GM20000 (cell line): ENCODE measurements at places on chromosomes 3 and 15.

DNA sequence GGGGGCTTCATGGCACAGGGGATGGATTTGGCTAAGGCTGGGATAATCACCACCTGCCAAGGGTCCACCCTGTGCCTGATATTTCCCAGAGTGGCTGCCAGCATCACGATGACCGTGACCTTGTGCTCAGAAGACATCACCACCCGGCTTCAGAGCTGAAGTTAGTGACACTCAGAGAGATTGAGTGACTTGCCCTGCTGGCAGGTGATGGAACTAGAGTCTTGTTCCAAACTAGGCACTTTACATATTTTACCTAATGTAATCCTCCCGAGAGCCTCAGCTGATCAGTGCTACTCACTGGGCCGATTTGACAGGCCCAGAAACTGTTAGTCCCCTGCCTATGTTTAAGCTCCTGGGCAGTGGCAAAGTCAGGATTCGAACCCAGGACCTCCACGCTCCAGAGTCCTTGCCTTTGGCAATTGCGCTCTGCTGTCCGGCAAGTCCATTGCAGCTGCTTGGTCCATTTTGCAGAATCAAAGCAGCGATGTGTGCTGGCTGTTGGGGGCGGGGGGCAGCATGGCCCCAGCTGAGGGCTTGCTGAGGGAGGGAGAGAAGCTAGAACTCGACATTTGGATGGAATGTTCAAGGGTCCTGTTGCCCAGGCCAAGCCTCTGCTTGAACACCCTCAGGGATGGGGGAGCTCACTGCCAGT lies 74.8 kb upstream of the GATA2 start:
- DNase-seq: no peak

DNA sequence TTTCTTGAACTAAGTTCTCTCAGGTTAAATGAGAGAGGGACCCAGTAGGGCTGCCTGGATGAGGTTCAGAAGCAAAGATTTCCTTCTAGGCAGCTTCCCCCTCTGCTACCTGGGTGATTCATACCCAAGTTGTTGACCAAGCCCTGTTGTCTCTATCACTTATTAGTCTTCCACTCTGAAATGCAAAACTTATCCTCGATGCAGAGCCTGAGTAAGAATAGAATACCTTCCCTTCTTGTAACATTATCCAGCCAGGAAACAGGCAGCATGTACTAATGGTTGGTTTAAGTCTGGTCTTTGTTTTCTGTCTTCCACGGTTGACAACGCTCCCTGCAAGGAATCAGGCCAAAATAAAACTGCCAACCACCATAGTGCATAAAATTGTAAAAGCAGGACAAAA lies 377.3 kb downstream of the MECOM start:
- no peak for DNase-seq

- no peak for DNase-seq
Measured at GRCh38 chr15:66221126-66221525, 32.4 kb downstream of the MEGF11 start.

DNA sequence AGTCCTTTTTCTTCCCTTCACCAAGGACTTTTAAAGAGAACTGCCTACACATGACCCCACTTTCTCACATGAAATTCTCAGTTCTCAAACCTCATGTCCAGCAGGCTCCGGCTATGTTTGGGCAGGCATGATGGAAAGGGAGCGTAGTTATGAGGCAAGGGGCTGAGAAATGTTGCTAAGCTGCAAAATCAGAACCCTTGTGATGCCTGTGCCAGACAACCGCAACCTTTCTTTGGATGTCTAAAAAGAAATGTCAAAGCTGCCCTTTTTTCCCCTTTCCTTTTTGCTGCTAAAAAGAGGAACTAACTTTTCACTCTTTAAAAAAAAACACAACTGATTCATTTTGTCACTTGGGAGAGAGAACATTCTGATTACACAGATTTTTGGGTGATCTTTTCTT lies 19.2 kb downstream of the GNB4 start:
- peak; percentile 16 for DNase-seq
